ENCODE measurements at places on chromosomes 11 and 22.

DNA sequence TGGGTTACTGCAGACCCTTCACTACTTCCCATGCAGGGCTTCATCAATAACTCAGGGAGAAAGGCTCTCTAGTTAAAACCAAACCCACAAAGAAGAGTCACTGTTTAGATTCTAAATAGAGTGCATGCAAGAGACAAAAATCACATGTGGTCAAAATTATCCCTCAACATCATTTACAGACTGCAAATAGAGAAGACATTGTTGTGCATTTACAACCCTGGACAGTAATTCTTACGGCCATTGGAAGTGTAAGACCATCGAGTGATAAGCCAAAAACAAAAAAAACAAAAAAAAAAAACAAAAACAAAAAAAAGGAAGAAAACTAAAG is 93.4 kb downstream of the RASSF10 start:
- DNase-seq: no peak

GRCh38 chr22:29697853-29698598 is 21.8 kb upstream of the CABP7 start:
- DNase-seq: no peak

- DNase-seq: no peak
Measured at GRCh38 chr11:83220260-83220659, 26.7 kb downstream of the ANKRD42 start.

DNA sequence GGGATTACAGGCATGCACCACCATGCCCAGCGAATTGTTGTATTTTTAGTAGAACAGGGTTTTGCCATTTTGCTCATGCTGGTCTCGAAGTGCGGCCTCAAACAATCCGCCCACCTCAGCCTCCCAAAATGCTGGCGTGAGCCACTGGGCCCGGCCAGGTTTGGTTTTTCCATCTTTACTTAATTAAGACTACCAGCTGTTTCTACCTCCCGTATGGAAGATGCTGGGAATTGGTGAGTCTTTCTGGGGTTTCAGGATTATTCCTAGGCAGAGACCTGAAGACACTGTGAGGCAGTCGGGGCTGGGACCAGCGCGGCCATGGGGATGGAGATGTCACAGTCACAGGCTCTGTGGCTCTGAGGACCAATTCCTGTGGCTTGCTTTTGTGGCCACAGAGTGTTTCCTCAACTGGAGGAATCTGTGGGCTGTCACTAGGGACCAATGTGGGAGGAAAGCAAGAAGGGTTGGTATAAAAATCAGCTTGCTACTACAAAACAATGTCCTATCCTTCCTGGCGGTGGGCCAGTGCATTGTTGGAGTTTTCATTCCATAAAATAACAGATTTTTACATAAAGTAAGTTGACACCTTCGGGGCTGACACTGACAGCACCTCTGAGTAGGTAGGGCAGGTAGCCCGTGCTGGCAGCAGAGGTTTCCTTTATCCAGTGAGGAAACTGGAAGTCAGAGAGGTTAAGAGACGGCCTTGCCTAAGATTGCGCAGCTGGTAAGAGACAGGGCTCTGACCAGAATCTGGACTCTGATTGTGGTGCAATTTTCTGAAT is 8.4 kb upstream of the FTH1 start:
- DNase-seq: no peak

- DNase-seq: no peak
Measured at GRCh38 chr11:46202149-46202548, 75.3 kb upstream of the CREB3L1 start.

DNA sequence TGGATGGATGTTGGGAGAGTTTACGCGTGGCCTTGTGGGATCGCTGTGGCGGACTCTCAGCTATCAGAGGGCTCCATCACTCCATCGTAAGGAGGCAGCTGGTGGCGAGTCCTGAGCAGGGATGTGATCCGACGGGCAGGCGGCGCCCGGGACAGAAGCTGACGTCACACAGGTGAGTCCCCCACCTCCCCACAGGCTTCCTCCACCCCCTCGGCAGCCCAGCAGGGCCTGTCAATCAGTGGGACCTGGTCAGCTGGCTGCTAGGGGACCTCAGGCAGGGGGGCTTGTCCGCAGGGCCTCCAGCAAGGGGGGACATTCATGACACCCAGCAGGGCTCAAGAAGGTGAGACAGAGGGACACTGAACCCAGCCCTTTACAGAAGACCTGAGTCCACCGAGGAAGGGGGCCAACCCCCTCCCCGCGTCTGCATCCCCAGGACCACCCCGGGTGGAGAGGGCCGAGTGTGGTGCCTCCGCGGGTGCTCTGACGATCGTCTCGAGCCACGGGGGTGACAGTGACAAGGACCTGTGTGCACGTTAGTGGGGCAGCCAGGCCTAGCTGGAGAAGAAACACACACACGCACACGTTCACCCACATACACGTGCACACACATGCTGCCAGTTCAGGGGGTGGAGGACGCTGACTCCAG is 7.1 kb downstream of the HRAS start:
- no peak for DNase-seq
